ENCODE measurements at places on chromosomes 7 and 10.

GRCh38 chr10:33381451-33382215 lies 47.2 kb upstream of the NRP1 start:
- DNase-seq = no peak

GRCh38 chr10:44963772-44964633 lies 4.4 kb downstream of the RASSF4 start:
- DNase-seq = no peak

- DNase-seq = no peak
Observed at GRCh38 chr7:151498495-151498894, 21.2 kb downstream of the RHEB start.

DNA sequence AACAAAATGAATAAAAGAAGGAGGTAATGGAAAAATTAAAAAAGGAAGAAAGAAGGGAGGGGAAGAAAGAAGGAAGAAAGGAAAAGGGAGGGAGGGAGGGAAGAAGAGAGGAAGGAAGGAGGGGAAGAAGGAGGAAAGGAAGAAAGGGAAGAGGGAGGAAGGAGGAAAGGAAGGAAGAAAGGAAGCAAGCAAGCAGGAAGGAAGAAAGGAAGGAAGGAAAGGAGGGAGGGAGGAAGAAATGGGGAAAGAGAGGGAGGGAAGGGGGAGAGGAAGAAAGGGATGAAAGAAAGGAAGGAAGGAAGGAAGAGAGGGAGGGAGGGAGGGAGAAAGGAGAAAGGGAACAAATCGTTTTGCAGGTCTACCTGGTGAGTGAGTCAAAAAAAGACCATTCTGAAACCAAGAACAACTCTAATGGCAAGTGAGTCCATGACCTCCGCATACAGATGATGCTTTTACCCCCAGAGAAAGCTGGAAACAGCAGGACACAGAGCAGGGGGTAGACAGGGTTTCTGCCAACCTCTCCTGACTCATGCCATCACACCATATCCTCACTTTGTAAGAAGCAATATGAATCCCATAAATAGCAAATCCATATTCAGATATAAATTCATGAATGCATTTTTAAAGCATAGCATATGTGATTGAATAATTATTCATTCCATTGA lies 1112.9 kb upstream of the AUTS2 start:
- DNase-seq = no peak

DNA sequence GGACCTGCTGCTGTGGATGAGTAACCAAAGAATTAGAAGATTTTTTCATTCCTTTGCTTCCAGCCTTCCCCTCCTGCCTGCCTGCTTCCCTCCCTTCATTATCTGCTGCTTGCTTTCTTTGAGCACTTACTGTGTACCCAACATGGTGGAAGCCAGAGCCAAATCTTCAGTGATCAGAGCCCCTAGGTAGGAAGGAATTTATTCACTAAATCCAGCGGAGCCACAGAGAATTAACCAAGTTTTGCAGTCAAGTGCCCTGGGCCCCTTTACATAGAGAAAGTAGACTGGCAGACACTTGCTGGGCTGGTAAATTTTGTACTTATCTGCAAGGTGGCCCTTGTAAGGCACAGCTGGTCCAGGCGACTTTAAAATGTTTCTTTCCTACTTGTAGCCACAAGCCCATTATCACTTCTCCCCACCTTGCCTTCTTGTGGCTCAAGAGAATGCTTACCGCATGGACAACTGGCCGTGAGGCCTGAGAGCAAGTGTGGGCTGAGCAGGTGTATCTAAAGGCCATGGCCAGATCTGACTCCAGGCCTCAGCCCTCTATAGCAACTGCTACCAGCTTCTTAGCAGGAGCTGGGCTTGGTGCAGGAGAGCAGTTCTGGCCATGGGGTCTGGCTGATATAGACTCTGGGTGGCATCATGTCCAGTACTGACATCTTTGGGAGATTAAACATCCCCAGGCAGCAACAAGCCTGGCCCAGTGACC lies 11.1 kb downstream of the UNC5B start:
- peak; percentile 89 for DNase-seq

DNA sequence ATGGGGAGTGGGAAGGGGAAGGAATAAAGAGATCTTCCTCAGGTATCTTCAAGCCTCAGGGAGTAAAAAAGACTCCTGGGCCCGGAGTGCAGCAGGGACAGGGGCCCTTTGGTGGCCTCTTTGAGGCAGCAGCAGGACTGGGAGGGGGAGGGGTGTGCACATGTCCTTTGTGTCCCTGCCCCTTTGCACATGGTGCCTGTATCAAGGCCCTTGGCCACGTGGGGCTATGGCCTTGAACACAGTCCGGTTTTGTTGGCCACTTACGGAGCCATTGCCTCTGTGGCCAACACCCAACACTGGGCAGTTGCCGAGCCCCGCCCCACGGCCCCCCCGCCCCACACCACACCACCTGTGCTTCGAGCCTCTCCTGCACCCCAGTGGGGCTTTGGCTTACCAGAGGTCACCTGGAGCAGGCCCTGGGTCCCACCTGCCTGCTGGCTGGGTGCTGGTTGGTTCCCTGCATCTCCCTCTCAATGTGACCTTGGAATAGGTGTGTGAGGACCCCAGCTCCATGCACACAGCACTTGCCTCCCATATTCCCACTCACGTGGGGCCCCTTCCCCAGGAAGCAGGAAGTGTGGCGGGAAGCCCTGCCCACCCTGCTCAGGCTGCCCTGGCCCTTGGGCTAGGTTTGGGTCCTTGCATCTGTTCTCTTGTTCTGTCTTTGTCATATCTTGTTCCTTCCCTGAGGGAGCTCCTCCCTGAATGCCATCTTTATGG lies 5.4 kb downstream of the SAP25 start:
- DNase-seq = no peak

GRCh38 chr10:51783941-51784340 lies 84.5 kb upstream of the CSTF2T start:
- no peak for DNase-seq

DNA sequence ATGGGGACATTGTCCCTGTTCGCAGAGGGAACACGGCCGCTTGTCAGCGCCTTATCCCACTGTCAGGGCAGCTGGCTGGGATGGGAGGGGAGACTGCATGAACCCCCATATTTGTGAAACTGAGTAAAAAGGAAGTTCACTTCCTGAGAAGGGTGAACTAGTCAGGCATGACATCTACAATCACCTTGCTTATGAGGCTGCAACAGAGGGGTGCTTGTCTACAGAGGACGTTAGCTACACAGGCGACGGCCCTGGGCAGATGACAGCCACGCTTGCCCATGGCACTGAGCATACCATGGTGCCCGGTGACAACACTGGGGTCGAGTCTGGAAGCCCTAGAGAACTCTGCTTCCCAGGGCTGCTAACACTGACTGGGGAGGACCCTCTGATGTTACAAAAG lies 46.0 kb upstream of the KDM7A start:
- no peak for DNase-seq

DNA sequence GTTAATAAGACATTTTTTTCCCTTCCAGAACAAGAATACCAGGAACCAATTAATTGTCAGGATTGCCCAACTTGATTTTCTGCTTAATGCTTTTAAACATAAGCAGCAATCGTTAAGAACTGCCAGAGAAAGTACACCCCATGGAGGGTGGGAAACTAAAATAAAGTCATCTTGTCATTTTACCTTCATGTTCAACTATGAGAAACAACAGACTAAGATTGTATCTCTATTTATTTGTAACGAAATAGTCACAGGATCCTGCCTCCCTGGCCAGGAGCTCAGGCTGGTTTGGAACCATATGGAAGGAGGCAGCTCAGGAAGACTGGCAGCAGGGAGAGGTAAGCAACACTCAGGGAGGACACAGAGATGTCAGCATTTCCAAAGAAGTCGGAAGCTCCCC lies 129.6 kb downstream of the TNS3 start:
- DNase-seq = no peak

DNA sequence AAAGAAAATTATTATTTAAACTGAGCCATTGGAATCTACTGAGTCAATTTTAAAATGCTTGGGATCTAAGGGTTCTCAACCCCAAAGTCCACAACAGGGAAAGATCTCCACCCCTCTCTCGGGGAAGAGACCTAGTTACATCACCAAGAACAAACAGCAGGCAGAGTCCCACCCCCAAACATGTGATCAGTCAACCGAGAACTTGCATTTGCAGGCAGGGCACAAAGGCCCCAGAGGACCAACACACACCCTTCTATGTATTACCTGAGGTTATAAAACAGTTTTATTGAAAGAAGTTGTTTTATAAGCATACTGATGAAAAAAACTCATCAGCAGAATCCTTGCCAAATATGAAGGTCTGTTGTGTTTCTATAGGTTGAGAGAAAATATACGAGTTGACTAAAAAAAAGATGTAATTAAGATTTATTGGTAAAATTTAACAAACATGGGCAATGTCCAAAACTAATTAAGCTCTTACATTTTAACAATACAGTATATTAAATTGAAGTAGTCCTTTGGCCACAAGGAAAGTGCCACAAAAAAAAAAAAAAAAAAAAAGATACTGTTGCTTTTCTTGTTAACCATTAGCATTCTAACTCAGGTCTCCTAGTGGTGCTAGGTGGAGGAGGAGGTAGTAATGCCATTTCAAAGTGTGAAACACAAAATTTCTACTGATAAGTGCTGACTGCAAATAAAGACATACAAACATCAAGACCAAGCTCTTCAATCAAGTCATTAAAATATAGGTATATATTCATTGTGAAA lies 975 bp upstream of the USP54 start:
- peak; percentile 89 for DNase-seq

GRCh38 chr10:19815036-19815730 lies 1.0 kb upstream of the PLXDC2 start:
- DNase-seq = peak; percentile 45

DNA sequence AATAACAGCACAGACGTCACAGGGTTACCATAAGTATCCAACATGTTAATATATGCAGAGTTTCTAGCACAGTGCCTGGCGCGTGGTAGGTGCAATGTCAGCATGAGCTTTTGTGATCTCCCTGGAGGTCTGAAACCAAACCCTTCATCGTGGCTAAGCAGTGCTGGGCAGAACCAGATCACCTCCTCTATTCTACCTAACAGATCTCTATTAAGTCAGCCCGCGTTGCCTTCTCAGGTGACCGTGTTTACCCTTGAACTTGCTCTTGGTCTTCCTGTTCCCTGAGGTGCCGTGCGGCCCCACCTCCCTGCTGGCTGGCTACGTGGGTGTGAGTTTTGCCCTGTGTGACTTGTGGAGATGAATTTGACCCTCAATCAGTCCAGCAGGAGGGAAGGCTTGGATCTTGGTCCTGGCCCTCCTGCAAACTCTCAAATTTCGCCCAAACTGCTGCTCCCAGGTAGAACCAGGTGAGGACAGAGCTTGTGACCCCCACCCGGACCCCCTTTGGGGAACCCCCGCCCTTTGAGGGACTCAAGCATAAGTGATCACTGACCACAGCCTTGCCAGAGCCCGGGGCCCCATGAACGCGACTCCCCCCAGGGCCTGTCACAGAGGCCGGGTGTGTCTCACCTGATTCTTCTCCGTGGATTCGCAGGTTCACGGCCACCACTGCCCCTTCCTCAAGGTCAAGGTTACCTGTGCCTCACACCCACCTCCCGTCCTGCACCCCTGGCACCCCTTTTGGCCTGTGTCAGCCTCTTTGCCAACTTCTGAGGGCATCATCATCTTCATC lies 54.2 kb downstream of the ELFN1 start:
- DNase-seq = no peak

GRCh38 chr10:48748573-48748972 lies 63.9 kb downstream of the WDFY4 start:
- no peak for DNase-seq

- no peak for DNase-seq
Observed at GRCh38 chr7:27409776-27410175, 167.2 kb downstream of the EVX1 start.

- DNase-seq = no peak
Observed at GRCh38 chr10:122077311-122077875, 88.4 kb downstream of the TACC2 start.

DNA sequence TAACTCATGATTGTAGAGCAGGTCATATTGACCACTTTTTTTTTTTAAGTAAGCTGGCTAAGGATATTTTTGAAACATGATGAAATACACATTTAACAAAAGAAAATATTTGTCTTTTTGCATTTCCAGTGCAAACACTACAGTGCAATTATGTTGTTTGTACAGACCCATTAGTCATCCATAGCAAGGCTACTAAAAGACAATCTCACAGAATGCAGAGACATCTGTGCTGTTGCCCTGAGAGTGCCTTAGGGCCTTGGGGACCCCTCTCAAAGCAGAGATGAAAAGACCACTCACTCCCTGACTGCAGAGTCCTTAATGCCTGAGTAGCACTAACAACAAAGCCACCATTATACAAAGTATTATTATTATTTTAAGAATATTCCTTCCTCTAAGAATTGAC lies 104.5 kb downstream of the NRCAM start:
- DNase-seq = no peak

GRCh38 chr7:79452032-79452494 lies 1.4 kb downstream of the MAGI2 start:
- DNase-seq = peak; percentile 95

DNA sequence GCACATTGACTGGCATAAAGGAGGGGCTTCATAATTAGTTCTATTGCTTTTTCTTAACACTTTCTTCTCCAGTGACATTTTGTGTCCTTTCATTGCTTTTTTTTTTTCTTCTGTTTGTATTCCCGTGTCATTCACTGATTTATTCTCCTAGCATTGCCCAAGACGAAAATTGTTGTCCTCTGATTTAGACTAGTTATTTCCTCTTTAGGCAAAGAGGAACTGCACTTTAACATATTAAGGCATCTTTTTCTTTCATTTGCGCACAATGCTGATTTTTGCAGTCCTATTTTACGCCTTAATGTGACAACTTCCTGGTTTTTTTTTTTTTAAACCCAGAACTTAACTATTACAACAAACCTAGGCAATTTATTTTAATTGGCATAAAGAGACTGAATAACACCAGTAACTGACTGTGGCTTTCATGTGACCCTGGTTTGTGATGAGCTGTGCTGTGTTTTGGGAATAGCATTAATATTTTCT lies 39.7 kb downstream of the ARID5B start:
- peak; percentile 66 for DNase-seq
